Lung (tissue), 17 donors: ENCODE measurements at places on chromosomes 3 and 15. TPM values are rescaled to one million over a fixed set of nuclear protein-coding genes. Genes with fewer than 3 reads are reported as not detected.

TICRR gene
- 0.52 TPM for total RNA-seq

DNA sequence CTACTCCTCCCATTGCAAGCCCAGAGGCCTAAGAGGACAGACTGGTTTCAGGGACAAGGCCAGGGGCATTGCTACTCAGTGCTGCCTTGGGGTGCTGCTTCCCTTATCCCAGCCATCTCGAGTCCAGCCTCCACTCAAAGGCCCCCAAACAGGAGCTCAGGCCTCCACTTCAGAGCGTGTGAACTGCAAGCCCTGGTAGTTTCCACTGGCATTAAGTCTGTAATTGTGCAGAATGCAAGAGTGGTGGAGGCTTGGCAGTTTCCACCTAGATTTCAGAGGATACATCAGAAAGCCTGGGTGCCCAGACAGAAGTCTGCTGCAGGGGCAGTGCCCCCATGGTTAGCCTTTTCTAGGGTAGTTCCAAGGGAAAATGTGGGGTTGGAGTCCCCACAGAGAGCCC, 192.8 kb upstream of the ST8SIA2 start:
- no peak for DNase-seq

DNA sequence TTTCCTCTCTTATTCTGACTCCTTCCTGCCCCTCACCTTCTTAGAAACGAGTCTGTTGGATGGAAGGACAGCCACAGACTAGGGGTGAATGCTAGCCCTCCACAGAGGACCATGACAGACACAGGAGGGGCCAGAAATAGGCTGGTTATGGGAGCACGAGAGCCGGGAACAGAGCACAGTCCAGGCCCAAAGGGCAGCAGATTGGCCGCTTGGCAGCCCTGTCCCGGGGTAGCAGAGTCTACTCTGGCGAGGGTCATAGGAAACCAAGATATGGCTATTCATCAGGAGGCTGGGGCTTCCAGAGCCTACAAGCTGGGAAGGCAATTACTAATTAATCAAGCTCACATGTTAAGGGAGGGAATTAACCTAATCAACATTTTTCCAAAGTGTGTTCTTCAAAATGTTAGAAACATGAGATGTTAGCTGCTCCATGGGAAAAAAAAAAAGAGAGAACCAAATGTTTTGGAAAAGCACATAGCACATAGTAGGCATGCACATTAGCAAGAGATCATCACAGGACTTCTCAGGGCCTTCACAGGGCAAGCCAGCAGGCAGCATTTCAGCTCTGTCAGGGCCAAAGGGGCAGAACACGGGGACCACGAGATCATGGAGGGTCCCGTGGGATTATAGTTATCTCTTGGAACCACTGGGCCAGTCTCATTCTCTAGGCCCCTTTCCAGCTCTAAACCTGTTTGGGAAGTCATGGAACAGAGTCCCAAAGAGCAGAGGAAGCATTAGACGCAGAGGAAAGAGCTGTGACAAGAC, 13.3 kb downstream of the SEMA3G start:
- no peak for DNase-seq

DNA sequence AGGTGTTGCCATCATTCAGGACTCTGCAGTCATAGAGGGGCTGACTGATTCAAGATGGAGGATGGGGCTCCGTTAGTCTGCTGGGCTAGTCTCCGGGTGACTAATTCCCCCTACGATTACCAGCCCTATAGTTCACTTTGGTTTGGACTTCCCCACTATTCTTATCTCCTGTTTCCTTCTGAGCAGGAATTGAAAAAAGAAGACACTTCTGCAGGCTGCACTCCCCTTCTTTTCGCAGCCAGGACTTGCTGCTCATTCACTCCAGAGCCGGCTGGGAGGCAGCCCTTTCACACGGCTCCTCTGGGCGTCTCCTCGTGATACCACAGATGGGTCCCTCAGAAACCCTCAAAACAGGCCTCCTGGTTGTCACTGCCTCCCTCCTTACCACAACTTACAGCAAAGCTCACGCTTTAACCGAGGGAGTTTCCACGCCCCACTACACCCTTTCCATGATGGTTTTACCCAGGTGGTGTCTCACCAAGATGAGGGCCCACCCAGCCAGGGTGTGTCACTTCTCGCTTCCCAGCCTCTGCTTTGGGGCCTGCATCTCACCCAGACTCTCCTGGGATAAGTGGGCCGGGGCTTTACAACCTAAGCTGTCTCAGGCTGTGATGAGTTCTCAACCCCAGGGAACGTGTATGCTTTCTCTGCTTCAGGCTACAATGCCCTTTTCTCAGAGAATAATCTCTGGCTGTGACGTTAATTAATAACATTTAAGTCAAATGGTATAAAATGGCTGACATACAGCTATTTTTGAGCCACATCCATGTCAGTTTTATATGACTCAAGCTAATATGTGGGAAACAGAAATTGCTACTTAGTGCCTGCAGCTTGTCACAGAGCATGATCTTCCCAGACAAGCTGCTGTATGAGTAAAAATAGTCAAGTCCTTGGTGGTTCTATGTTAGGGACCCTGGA, 11.9 kb downstream of the CX3CR1 start:
- no peak for DNase-seq

- DNase-seq: no peak
Observed at GRCh38 chr3:77147836-77148578, 108.1 kb downstream of the ROBO2 start.

CXCR6 gene
- 2.4 TPM for total RNA-seq

DNA sequence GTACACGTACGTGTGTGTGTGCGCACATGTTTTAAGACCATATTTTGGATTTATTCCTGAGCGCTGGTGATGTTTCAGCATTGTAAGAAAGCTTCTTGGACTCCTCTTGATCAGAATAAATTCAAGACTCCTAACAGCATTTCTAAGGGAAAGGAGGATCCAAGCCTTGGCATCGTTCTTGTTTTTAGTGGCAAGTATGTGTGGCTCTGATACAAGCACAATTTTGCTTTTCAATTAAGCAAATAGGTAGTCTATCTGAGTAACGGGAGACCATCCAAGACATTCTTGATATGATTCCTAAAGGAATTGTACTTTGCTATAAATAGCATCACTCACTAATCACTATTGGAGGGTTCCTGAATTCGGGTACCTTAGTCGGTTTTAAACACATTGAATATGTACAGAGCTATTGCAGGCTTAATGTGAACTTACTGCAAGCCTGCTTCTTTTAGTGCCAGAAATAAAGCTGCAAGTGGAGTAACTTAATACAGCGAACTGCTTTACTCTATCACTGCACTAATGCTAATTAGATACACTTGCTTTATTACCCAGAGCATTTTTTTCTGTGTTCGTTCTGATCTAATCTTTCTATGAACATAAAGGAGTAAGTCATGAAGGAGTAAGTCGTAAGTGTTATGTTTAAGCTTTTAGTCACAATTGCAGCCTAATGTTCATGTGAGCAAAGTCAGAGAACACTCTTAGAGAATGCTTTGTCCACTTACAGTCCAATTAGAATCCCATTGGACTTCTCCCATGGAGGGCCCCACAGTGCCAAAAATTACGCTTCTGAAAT, 186.3 kb downstream of the MCTP2 start:
- no peak for DNase-seq

TRAT1 gene
- 0.40 TPM for total RNA-seq

DNA sequence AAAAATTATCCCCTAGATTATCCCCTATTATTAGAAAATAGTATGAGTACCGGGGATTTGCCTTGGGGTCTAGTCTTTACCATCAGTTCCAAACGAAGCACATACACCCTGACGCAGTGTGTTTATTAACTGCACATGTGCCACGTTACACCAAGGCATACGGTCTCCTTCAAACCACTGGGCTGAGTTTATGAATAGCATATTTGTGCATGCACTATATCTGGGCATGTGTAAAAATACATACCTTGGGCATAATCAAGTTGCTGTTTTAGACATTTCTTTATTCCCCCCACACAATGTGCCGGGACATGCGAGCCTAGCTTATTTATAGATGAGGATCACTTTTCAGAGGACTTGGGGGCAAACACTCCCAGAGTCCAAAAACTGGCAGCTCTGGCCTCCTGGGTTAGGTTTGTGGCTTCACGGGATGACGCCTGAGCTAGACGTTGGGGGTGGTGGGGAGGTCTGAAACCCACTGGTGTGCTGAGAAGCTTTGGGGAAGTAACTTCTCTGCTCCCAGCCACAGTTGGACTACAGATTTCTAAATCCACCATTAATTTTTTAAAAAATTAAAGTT, 16.2 kb downstream of the IGDCC4 start:
- DNase-seq: no peak

- DNase-seq: peak; percentile 90
Observed at GRCh38 chr15:94671858-94672532, 440.6 kb downstream of the MCTP2 start.

- no peak for DNase-seq
Observed at GRCh38 chr15:96232335-96232734, 98.2 kb upstream of the NR2F2 start.

TGFBR2 gene
- 198 TPM for total RNA-seq

DNA sequence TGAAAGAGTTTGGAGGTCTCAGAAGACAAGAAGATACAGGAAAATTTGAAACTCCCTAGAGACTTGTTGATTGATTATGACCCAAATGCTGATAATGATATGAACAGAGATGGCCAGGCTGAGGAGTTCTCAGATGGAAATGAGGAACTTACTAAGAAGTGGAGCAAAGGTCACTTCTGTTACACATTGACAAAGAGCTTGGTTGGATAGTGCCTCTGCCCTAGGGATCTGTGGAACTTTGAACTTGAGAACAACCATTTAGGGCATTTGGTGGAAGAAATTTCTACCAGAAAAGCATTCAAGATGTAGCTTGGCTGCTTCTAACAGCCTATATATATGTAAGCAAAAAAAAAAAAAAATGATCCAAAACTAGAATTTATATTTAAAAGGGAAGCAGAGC, 48.9 kb upstream of the NAALADL2 start:
- no peak for DNase-seq

DNA sequence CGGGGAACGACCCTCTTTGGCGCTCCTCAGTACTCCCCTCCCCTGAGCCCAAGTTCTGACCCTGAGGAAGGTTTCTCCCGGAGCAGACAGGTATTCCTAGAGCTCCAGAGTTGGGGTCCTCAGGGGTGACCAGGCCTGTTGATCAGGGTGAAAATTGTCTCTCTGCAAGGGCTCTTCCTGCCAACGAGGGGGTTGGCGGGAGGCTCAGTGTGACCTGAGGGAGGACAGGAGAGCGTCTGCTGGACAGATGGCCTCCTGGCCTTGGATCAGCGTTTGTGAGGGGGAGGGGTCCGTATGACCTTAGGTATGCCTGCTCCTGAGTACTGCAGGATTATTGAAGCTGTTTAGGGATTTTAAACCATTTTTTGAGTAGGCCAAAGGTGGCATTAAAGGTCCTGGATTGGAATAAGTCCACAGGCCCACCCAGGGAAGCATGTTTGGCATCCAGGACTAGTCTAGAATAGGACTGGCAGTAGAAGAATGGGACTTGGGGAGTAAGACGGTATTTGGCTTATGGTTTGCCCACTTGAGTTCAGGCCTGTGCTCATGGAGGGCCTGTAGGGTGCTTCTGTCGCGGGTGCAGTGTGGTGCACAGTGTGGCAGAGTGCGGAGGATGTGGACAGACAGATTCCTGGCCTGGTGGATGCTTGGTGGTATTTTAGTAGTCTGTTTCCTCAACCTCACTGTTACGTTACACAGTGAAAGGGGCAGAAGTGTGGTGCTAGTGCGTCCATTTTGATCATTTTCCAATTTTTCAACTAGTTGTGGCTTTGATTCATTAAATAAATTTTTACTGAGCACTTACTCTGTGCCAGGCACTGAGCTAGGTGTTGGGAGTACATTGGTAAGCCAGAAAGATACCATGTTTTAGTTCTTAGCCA, 959 bp downstream of the ZNF592 start:
- no peak for DNase-seq

C3orf49 gene
- not detected for total RNA-seq

IQCF5 gene
- not detected for total RNA-seq

- DNase-seq: no peak
Observed at GRCh38 chr15:57735891-57736290, 29.4 kb downstream of the POLR2M start.

DNA sequence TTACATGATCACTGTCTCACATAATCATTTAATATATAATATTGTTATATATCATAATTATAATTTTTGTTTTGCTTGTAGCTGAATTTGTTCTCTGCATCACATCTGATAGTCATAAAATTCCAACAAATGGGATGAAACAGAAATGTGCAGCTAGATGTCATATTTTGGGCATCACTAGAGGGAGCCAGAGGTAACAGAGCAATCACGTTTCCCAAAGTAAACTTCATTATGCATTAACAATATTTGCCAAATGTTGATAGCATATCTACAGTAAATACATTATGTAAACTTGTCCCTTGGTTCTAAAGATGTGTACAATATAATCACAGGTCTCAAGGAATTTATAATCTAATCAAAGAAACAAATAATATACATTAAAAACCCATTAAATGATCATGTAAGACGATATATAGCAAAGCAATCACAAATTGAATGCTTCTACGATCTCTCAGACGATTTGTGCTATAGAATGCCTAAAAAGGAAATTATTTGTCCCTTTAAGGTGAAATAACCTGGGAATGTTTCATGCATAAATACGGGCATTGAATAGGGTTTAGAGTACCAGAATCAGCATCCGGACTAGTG, 234.2 kb upstream of the MCTP2 start:
- DNase-seq: peak; percentile 45

ADGRG7 gene
- not detected for total RNA-seq

DNA sequence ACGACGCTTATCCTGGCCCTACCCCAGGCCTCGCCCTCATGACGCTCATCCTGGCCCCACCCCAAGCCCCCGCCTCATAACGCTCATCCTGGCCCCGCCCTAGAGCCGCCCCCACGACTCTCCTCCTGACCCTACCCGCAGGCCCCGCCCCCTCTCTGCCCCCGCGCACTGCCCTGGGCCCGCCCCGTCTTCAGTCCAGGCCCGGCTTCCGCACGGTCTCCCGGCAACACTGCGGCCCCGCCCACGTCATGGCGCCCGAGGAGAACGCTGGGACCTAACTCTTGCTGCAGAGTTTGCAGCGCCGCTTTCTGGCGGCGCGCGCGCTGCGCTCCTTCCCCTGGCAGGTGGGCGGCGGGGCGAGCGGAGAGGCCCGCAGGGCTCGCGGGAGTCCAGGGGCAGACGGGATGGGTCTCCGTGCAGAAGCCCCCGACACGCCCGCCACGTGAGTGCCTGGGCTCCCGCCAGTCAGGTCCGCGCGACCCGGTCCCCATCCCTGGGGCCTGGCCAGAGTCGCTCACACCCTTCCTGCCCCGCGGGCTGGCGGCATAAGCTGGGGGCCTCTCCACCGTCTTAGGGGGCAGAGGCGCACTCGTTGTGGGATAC, 52.5 kb upstream of the ROPN1B start:
- DNase-seq: peak; percentile 99

GALNT15 gene
- total RNA-seq: 9.7 TPM

DNA sequence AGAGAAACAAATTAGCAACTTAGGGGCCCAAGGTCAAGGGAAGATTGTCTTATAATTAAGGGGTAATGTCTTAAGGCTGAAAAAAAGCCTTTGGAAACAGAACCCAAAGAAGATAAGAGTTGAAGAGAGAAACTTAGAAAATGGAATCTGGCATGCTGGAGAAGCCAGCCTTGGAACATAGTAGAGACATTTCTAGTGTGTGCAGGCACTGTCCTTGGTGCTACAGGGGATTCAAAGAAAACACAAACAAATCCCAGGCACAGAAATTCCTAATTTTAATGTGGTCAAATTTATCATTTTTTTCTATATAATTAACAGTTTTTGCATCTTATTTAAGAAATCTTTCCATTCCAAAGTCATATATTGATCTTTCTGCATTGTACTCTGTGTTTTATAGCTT, 89.4 kb downstream of the NR1D2 start:
- peak; percentile 18 for DNase-seq
